ENCODE measurements at places on chromosomes 1 and 21. TPM values are rescaled to one million over a fixed set of nuclear protein-coding genes. Genes with fewer than 3 reads are reported as not detected.

SPRR3 gene
- total RNA-seq, result 0.20 TPM

HTR1D gene
- 1.0 TPM for total RNA-seq

TMCC2 gene
- total RNA-seq, result 0.21 TPM

WDR64 gene
- total RNA-seq, result not detected

OR10J1 gene
- not detected for total RNA-seq

C1orf94 gene
- not detected for total RNA-seq

HES5 gene
- 0.28 TPM for total RNA-seq

SLC44A3 gene
- 15.6 TPM for total RNA-seq

GCSAML gene
- not detected for total RNA-seq

MNDA gene
- total RNA-seq, result not detected

PERM1 gene
- 0.03 TPM for total RNA-seq

AJAP1 gene
- total RNA-seq, result not detected

SPATA1 gene
- total RNA-seq, result 1.3 TPM

FAM72B gene
- total RNA-seq, result 1.0 TPM

PPIAL4G gene
- total RNA-seq, result not detected

GPR37L1 gene
- 0.69 TPM for total RNA-seq

OR6N1 gene
- total RNA-seq, result not detected

CDCA8 gene
- 17.1 TPM for total RNA-seq

MSH4 gene
- 0.05 TPM for total RNA-seq

AVPR1B gene
- not detected for total RNA-seq

GSTM1 gene
- total RNA-seq, result not detected

HMGCS2 gene
- 10.2 TPM for total RNA-seq

LCE2B gene
- total RNA-seq, result not detected

TBX15 gene
- total RNA-seq, result 0.03 TPM

TMCO4 gene
- total RNA-seq, result 23.8 TPM

PDIK1L gene
- 4.3 TPM for total RNA-seq

SLC35A3 gene
- total RNA-seq, result 30.5 TPM
